ENCODE measurements at places on chromosomes 3 and 15.
A peak's percentile ranks its signal among the peaks of the same experiment; 100 is the strongest.

- no peak for DNase-seq
Observed at GRCh38 chr3:41120460-41120859, 78.8 kb upstream of the CTNNB1 start.

DNA sequence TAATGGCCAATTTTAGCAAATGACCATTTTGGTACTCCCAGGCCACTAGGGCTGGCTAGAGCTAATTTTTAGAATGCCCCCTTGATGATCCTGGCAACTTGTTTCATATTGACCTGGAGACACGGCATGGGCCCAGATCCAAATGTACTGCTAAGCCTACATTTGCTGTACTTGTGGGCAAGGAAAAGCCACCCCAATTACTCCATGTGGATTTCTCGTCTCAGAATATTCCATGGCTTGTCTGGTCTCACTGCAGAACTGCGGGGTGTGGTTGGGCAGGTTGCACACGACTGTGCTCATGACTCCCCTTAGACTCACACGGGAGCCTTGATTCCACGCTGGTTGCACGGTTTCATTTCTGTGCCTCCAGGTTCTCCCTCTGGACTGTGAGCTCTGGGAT, 140.9 kb downstream of the RPLP1 start:
- DNase-seq: no peak

DNA sequence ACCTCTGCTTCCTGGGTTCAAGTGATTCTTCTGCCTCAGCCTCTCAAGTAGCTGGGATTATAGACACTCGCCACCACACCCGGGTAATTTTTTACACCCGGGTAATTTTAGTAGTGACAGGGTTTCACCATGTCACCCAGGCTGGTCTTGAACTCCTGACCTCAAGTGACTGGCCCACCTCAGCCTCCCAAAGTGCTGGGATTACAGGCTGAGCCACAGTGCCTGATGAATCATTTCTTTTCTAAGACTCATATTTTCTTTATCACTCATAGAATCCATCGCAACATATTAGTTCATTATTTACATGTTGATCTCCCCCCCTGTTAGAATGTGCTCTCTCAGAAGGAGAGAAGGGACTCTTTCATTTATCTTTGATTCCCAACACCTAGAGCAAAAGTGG, 109.5 kb upstream of the PTPRG start:
- DNase-seq: no peak

DNA sequence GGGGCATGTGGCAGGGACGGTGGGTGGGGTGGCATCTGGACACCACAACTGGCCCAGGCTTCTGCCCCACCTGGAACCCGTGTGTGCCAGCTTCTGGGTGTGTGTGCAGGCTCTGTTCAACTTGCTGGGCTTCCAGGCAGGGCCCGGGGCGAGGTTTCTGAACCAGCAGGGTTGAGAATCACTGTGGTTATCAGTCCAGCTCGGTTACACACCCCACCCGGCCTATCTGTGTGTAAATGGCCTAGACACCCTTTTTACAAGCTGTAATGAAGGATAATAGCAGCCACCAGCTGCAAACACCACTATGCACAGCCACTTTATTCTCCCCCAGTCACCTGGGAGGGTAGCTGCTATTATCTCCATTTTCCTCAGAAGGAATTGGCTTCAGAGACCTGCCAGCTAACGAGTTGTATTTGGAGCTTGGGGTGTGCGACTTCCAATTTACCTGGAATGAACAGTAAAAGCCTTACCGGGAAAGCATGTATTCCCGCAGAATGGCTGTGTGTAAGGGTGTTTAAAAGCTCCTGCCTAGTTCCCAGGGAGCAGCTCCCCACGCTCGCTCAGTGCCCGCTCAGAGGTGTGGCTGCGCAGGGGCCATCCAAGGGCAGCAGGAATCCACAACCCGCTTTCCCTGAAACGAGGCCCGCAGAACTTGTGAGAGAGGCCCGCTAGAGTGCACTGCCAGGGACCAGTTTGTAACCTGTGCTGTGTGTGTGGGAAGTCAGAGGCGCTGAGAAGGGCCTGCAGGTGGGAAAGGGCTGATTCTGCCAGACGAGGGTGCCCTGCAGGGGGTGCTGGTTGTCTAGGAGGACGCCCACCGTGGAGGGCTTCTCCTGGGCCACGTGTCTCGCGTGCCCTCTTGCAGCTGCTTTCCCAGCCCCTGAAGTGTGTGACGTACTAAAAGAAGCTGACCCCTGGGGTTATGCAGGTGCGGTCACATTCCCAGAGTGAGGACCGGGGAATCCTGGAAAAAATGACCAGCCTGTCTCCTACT, 83.5 kb downstream of the C3orf70 start:
- no peak for DNase-seq

GRCh38 chr15:65836665-65837064, 32.6 kb upstream of the RAB11A start:
- DNase-seq: no peak

DNA sequence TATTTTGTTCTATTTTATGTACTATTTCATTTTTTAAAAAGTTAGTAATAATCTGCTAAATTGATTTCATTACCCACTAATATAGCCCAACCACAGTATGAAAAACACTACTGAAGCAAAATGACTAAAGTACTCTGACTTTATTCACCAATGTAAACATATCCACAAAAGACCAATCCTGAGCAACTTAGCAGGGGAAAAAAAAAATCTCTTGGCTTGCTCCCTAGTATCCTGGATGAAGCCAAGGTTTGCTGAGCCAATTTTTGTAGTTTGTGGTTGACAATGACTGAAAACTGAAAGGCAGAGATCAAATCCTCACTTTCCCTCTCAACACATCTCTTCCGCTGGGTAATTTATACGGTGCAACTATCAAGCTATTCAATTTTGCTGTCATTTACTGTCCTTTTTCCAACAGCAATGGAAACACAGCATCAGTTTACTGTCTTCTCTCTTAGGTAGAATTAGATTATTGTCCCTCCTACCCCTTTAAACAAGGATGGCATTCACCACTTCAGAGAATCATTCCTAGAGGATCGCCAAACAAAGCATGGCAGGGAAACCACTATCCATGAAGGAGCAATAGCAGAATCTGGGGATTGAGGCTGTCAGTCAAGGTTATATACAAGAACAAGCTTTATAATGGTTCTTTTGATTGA, 149.7 kb downstream of the THRB start:
- no peak for DNase-seq

DNA sequence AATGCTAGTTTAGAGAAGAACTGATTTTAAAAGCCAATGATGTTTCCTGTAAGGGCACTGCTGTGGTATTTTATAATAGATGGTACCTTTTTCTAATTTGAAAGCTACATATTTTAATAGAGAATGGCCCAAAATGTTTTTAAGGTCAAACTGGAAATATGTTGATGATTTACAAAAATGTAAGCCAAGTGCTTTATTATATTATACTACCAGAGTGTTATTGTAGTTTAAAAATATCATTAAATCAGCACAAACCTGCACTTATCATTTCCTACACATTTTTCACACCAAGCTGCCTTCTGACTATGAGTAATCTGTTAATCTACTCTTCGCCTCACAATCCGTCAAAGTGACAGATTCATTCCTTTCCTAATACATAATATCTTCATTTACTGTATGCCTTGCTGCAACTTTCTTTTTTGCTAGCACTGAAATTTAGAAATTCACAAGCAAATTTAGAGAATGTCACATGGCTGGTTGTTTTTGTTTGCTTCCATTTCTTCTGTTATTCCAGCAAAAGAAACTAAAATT, 126.4 kb upstream of the FAM3D start:
- no peak for DNase-seq

GRCh38 chr15:63699101-63699785, 102.1 kb downstream of the FBXL22 start:
- no peak for DNase-seq

DNA sequence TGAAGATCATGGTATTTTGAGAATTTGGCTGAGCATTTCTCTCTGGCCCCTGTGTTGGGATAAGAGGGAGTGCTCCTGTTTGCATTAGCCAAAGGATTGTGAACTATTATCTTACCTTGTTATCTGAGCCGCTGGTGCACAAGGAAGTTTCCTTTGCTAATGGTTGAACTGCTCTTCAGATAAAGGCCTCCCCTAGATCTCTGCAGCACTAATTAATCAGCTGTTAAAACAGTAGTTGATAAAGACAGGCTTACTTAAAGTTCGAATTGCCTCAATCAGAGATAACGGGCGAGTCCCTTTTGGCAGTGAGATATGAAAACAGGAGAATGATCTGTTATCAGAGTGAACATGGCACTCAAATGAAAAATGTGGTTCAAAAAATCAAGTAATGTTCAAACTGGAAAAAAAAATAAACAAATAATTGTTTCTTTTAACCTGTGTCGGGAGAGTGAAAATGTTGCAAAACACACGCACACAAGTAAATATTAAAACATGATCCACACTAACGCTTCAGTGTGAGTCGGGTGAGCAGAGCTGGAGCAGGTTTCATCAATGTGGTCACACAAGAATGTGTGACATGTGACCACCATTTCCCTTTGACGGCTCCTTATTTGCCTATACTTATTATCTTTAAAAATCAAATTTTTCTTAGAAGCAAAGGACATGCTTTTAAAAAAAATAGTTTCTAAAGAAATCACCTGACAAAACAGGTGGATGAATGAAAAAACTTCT, 469.1 kb downstream of the SOX2 start:
- DNase-seq: no peak

GRCh38 chr3:14947100-14947885, at the start of gene NR2C2:
Gene NR2C2 (plus strand): TSS chr3:14947583. CDS start chr3:15003915, 56,332 bp downstream.
- DNase-seq: peak; percentile 95
